ENCODE measurements at places on chromosomes 5 and 9.
A peak's percentile ranks its signal among the peaks of the same experiment; 100 is the strongest.

DNA sequence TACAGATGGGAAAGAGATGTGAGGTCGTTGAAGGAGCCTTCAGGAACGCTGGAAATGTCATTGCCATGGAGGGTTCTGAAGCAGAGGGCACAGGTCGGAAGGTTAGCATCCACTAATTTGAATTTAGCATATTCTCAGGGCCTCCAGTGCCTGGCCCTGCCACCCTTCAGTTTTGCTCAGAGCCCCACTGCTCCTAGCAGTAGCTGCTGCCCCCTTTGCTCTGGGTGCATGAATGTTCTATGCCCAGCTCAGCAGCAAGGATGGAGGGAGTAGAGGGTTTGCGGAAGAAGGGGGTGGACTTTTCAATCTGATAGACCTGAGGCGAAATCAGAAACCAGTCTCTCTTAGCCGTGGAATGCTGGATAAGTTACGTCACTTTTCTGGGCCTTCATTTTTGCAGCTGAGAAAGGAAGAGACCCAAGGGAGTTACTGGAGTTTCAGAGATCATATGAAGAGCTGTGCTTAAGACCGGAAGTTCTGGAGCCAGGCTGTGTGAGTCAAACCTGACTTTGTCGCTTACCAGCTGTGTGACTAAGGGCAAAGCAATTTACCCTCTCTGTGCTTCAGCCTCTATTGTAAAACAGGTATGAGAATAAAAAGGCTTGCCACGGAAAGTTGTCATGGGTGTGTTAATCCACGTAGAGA is 133.2 kb upstream of the PANK3 start:
- DNase-seq, result peak; percentile 42

DNA sequence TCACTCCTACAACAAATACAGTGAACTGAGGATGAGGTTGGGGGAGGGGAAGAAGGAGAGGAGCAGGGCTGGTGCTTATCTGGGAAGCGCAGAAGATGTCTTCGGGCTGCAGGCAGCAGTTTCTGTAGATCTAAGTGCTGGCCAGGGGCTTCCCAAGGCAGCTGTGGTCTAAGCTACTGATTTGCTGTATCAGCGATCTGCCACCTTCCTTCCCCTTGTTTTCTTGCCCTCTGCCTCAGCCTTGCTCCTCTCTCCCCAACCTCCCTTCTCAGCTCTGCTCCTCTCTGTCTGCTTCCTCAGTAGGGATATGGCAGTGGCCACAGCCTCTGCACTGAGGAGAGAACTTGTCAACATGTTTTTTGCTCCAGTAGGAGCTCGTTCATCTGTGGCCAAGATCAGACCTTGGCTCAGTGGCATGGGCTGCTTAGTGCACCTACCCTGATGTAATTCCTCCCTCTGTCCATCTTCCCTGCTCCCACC is 42.8 kb upstream of the IL6ST start:
- DNase-seq, result no peak

- DNase-seq, result no peak
These were observed 59.5 kb upstream of the GGTA1 start for GRCh38 chr9:121559183-121559582.

DNA sequence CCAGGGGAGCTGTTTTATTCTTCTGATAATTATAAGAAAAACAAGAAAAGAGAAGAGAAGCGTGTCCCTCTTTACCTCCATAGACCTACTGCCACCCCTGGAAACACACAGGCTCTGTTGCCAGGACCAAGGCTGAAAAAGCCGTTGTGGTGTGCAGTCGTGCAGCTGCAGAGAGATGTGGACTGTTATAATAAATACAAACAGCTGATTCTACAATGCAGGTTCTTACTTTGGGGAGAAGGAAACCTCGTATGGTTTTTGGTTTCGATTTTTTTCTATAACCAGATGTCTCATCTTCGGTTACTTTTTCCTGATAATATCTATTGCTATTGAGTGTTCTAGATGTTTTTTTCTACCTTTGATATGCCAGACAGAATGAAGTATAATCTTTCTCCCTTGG is 28.1 kb downstream of the FYB1 start:
- no peak for DNase-seq
